CD4-positive, alpha-beta T cell treated with Interleukin-15 for 1 hour (primary cell): ENCODE measurements at places on chromosomes 11 and 22.

- no peak for DNase-seq
These were observed 17.8 kb downstream of the TREH start for GRCh38 chr11:118661425-118662301.

GRCh38 chr22:43964314-43964857 is 9.1 kb downstream of the SAMM50 start:
- DNase-seq = no peak

- DNase-seq = no peak
These were observed 122.3 kb upstream of the BID start for GRCh38 chr22:17896586-17896985.

- DNase-seq = no peak
These were observed 11.0 kb upstream of the MICALL1 start for GRCh38 chr22:37894939-37895670.

GRCh38 chr11:115931548-115932083 is 427.4 kb upstream of the CADM1 start:
- DNase-seq = no peak

- DNase-seq = no peak
These were observed 5.1 kb downstream of the TRIM5 start for GRCh38 chr11:5679811-5680210.
